ENCODE measurements at places on chromosomes 16 and 17.

DNA sequence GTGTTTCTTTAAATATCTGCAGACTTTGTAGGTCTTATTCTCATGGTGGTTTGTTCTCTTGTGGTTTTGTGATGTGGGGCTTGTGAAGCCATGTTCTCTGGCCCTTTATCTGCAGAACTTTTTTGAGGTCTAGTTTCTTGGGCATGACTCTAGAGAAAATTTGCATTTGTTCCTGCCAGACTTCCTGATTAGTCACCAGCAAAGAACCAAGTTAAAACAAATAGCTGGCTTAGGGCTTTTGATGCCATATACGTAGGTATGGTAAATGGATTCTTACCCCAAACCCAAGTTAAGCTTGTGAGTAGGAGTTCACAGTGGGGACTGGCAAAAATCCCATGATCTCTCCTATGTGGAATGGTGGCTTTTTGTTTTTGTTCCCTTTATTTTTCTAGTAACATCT, 68.7 kb upstream of the IRX3 start:
- DNase-seq, result no peak

- no peak for DNase-seq
Measured at GRCh38 chr16:22948603-22949368, 134.8 kb downstream of the HS3ST2 start.

DNA sequence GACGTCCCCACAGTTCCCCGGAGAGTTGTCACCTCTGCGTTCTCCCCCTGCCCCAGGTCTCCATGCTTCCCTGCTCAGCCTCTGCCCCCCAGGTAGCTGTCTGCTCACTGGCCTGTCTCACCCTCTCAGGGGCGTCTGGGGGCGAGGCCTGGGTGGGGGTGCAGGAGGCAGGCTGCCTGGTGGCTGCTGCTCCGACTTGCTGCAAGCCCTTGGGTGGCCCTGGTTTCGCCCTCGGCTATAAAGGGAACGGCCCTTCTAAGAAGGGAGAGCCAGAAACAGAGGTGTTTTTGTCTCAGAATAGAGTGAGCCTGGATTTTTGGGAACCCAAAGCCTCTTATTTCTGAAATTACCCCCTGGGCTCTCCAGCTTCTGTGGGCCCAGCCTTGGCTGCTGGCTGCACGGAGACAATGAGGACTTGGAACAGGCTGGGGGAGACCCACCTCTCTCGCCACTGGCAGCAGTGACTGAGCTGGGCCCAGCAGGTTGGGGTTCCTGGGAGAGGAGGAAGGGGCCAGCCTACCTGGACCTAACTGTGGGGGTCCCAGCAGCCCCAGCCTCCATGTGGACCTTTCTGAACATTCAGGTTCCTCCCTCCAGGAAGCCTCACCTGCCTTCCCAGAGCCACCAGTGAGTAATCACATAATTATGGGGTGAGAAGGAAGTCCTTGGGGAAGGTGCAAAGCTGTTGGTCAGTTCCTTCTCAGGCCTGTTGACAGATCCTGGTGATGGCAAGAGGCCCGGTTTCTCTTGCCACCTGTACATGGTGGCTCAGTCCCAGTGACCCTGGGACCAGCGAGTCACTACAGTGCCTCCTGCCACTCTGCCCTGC, 15.5 kb upstream of the SPNS2 start:
- DNase-seq, result no peak

DNA sequence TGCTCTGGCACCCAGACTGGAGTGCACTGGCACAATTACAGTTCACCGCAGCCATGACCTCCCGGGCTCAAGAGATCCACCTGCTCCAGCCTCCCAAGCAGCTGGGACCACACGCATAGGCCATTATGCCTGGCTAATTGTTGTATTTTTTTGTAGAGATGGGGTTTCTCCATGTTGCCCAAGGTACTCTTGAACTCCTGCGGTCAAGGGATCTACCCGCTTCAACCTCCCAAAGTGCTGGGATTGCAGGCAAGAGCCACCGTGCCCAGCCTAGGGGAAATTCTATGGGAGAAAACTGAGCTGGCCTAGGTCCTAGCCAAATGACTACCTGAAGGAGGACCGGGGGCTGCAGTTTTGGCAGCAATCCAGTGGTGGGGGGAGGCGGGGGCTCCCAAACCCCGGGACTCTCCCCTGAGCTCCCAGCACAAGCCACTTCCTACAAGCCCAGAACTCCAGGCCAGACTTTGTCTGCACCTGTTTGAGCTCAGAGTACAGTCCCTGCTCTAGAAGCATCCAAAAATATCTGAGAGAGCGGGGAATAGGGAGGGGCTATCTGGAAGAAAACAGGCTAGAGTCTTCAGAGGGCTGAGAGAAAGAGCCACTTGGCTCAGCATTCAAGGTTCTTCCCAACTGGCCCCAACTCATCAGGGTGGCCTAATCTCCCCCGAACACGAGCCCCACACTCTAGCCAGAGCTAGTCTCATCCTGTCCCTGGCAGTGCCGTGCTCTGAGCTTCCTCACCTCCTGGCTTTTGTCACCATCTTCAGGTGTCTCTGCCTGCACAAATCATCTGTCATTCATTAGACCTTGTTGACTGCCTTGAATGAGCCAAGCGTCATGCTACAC, 9.1 kb downstream of the SRL start:
- DNase-seq, result no peak

GRCh38 chr17:68125111-68125870, 89.8 kb downstream of the KPNA2 start:
- DNase-seq, result no peak

DNA sequence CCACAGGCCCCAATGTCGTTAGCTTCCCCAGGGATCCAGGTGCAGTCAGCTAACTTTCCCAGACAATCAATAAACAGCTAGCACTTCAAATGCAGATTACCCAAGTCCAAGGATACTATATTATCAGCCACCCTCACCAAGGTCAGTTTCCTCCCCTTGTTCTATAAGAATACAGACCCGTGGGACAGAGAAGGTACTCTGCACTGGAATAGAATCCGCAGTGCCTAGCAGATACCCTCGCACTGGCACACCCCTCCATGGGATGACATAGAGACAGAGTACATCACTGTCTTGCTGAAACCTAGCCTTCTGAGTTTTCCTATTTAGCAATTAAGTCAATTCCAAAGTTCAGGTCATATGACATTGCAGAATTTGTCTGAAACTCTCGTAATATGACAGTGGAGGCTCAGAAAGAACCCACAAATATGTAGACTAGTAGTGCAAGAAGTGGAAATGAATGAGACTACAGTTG, 40.0 kb upstream of the ABCA10 start:
- DNase-seq, result no peak

DNA sequence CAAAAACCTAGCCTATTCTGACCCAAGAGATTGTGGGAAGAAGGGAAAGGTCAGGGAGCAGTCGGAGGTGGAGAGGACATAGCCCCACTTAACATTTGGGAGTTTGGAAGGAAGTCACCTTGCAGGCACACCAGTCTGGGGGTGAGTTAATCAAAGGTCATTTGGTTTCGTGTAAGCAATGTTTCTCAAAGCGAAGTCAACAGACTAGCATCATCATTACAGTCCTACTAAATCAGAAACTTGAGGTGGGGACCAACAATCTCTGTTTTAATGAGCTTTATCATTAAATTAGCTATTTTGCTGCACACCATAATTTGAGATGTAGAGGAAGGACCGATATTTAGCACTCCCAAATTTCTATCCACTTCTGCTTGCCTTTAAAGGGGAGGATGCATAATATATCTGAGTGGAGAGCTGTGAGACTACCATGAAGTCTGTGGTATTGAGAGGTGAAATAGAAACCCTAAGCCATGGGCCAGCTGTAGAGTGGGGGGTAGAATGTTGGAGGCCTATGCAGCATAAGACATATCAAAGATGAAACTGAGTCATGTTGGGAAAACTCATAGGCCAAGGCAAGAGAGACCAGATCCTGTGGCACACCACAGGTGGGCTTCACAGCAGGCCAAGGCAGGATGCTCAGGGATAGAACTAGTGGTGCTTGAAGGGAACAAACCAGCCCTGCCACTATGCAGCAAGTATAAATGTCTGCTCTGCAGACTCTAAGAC, 141.7 kb upstream of the ANKFN1 start:
- DNase-seq, result no peak

- DNase-seq, result no peak
Measured at GRCh38 chr17:12521416-12521815, 144.3 kb upstream of the MYOCD start.

- DNase-seq, result no peak
Measured at GRCh38 chr17:56648806-56649205, 55.3 kb downstream of the NOG start.

- DNase-seq, result no peak
Measured at GRCh38 chr17:10177131-10177912, 21.1 kb downstream of the GAS7 start.

DNA sequence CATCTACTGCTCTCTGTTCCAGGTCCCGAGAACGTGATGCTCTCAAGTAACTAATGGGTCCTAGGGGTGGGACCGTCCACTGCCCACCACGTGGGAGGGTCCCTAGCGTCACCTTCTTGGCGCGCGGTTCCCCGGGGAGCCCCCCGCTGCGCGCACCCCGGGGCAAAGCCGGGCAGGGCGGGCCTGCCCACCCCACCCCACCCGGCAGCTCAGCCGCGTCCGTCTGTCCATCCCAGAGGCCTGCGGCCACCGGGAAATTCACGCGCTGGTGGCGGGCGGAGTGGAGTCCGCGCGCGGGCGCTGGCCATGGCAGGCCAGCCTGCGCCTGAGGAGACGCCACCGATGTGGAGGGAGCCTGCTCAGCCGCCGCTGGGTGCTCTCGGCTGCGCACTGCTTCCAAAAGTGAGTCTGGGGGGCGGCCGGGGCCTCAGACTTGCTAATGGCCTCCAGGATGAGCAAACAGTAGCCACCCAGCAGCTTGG, 494 bp downstream of the PRSS41 start:
- DNase-seq, result no peak

GRCh38 chr16:69180011-69180338, 7.0 kb upstream of the SNTB2 start:
- no peak for DNase-seq

GRCh38 chr17:77647531-77647930, 311.0 kb upstream of the TNRC6C start:
- no peak for DNase-seq

Measured in activated naive CD8-positive, alpha-beta T cell treated with anti-CD3 and anti-CD28 coated beads, Interleukin-2, amount 50 U/mL, for 16 hours (primary cell).